ENCODE measurements at places on chromosomes 6 and 20.

- no peak for DNase-seq
These were observed 465.9 kb downstream of the KIF16B start for GRCh38 chr20:16107172-16107870.

DNA sequence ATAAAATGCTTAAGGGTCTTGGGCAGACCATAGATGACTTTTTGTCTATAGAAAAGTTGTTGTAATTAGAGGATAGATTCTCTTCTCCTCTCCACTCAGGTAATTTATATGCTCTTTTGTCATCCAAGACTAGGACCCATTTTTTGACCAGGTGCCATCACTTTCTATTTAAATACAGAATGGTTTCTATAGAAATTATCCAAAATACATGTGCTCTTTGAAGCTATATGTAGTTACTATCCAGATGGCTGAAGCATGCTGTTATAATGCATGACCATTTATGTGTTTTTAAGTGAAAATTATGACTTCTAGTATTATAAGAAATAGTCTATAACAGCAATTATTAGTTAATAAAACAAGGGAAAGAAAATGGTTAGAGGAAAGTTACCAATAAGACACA, 3.0 kb upstream of the MLIP start:
- no peak for DNase-seq

DNA sequence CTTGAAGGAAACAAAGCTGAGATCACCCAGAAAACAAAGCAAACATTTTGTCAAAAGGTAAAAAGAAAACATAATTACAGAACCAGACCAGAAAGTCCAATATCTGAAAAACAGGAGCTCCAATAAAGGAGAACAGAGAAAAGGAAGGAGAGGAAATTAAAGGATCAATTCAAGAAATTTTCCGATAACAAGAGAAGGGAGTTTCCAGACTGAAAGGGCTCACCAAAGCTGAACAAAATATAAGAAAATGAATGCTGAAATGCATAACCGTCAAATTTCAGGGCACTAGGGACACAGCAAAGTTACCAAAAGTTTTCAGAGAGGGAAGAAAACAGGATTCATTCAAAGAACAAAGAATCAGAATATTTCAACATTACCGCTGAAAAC, 23.9 kb downstream of the ILRUN start:
- DNase-seq: no peak

GRCh38 chr6:112429226-112429625, 82.1 kb downstream of the RFPL4B start:
- peak; percentile 57 for DNase-seq

DNA sequence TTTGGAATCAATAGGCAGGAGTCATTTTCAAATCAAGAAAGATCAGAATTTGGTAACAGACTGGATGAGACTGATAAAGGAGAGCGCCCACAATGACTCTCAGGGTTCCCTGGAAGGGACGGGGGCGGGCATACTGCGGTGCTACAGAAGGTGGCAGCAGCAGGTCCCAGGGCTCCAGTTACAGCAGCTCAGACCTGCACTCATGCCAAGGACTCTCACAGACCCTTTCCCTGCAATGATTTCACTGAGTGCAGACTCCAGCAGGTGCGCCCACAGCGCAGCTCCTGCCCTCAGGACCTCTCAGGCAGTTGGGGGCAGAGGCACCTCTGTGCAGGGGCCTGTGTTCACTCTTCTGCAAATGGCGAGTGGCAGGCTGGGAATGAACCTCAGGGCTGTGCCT, 359.8 kb downstream of the ZFAND3 start:
- DNase-seq: no peak

DNA sequence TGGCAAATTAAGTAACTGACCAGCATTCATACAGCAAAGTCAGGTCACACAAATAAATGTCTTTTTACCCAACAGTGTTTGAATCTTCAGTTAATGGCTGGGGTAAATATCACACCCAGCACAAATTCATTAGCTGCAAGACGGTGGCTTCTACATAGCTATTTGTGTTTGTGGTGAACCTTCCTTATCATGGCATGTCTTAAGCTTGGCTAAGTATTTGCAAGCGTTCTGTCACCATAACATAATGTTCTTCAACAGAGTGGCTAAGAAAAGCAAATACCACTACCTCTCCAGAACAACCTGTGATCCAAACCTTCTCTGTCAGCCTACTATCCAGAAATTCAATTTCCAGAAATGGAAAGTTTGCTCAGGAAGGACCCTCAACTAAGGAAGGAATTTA, 255.6 kb upstream of the TAB2 start:
- no peak for DNase-seq

DNA sequence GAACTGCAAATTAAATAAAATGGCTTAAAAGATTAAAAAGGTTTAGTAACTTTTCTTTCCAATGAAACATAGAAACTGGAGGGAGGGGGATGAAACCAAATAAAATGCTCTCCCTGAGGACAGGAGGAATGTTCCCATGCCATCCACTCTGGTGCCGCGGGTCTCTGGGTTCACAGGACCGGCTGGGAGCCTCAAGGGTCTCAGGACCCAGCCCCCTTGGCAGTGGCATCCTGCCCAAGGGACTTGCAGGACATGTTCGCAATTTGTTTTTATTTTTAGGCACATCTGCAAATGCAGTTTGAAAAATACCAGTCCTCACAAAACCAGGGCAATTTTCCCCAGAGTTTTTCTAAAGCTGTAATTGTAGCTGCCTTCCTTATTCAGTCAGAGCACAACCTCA, 7.5 kb downstream of the BEND3 start:
- no peak for DNase-seq

DNA sequence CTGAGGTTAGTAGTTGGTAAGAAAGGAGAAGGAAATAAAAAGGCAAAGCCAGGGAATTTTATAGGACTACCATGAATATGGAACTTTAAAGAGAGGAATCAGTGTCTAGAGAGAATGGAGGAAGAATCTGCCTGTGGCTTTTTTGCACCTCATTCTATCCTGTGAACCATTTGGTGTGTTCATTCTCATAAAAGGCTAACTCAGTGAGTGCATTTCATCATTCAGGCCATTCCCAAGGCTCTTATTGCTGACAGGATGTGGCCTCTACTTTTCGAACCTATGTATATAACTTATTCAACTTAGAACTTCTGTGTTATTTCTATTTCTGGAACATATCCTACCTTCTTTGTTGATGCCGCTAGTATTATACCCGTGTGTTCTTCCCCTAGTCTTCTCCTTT, 27.1 kb downstream of the HSF2 start:
- DNase-seq: peak; percentile 3

GRCh38 chr6:36781669-36782068, 57.6 kb downstream of the CPNE5 start:
- no peak for DNase-seq

DNA sequence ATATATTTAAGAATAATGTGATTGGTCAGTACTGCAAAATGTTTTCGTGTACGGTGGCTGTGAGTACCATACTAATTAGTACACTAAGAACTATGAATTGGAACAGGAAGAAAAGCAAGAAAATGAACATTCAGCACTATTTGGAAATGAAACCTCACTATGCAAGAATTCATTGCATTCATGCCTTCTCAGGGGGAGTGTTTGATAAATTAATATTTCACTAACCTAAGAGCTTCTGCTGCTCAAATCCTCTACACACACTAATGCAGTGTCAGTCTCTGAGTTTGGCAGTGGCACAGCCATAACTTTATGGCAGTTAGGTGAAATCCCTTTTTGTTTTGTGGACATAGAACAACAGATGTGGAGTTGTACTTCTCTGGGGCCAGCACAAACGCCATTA, 60.1 kb downstream of the SLC16A10 start:
- no peak for DNase-seq

- no peak for DNase-seq
These were observed 230.3 kb downstream of the SMOC2 start for GRCh38 chr6:168671028-168671862.

- no peak for DNase-seq
These were observed 132.1 kb downstream of the HUS1B start for GRCh38 chr6:524803-525202.

DNA sequence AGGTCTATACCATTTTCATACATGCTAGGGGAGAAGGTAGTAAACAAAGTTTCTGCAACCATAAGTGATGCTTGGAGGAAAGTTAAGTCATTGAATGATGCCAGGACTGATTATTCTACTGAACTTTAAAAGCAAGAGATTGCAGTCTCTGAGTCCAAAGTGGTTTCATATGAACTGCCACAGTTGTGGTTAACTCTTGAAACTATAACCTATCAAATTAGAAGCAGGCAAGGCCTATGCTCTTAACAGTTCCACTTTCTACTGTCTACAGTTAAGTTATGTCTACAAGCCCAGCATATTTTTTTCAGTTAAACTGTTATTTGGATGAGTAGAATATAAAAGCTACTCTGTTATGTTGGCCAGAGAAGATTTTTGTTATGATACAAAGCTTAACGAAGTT, 326.5 kb upstream of the RUNX2 start:
- no peak for DNase-seq

- no peak for DNase-seq
These were observed 9.3 kb downstream of the ZBTB46 start for GRCh38 chr20:63821811-63822210.

DNA sequence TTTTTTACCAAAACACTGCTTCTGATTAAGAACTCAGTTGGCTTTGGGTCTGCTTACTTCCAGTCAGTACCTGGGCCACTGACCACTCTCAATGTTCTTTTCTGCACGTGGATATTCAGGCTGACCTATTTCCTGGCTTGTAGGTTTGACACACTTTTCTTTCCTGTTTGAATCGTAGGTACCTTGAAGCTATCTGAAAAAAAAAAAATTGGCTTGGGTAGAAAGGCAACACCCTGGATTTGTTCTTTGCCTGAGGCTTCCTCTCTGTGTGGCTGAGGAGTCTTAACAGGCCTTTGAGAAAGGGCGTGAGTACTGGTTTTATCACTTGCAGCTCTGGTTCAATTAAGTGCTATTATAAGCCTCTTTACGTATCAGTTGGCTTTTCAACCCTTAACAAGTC, 60.6 kb upstream of the IL20RA start:
- no peak for DNase-seq

DNA sequence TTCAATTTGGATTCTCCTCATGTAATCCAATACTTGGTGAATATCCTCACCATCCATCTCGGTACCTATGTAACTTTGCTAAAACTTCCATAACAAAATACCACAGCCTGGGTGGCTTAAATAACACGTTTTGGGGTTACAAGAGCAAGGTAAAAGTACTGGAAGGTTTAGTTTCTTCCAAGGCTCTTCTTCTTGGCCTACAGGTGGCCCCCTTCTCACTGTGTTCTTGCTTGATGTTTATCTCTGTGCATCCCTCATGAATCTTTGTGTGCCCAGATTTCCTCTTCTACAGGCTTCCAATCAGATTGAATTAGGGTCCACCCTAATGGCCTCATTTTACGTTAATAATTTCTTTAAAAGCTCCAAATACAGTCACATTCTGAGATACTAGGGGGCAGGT, 163.3 kb upstream of the HCRTR2 start:
- DNase-seq: no peak
